HFFc6 (cell line): ENCODE measurements at places on chromosomes 7 and 10. TPM values are rescaled to one million over a fixed set of nuclear protein-coding genes. Genes with fewer than 3 reads are reported as not detected.

Gene C10orf88
- 13.0 to 15.3 TPM (median 14.8 TPM) in 3 replicates for total RNA-seq

Gene MKLN1
- 31.3 to 44.7 TPM (median 37.1 TPM) in 3 replicates for total RNA-seq

Gene ZPBP
- not detected in 3 replicates for total RNA-seq

DNA sequence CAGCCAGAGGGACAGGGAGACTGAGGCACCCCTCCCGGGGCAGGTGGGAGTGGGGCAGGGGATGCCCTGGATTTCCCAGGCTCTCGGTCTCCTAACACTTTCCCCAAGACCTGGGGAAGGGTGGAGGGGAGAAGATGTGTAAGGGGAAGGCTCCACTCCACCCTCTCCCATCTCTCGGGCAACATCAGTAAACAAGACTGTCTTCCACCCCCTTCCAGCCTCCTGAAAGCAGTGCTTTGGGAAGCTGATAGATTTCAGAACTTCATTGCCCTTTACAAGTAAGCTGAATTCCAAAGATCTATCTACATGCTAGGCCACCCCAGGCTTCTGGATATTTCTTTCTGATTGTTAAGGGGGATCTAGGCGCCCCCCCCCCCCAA, 3.7 kb downstream of the FLNC start:
- DNase-seq = no peak

DNA sequence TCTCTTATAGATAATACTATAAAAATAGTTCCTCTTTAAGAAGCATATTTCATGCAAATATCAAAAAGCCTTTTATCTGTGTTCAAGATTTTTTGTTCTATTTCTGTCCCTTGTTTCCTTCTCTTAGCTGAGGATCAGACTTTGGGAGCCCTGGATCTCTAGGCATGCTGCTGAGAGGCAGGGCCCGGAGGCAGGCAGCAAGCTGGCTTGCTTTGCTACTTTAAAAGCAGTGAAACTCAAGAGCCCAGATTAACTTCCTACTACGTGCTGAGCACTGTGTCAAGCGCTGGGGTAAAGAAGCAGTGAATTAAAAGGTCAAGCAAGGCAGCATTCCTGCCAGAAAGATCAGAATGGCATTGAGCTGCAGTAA, 31.0 kb upstream of the ARID5B start:
- no peak for DNase-seq
